Epithelial cell of alveolus of lung (primary cell): ENCODE measurements at places on chromosomes 2 and 18. TPM values are rescaled to one million over a fixed set of nuclear protein-coding genes. Genes with fewer than 3 reads are reported as not detected.

MOGAT1 gene
- total RNA-seq: not detected in 2 replicates

TRIB2 gene
- total RNA-seq: 48.5 and 154 TPM in 2 replicates

LYPD6 gene
- total RNA-seq: 2.5 TPM in 1 of 2 replicates, not detected in the other

CFAP53 gene
- 0.39 and 0.64 TPM in 2 replicates for total RNA-seq

KRTCAP3 gene
- 2.7 TPM in 1 of 2 replicates, not detected in the other for total RNA-seq
